Thymus (tissue), 14 donors: ENCODE measurements at places on chromosomes 16 and 17. TPM values are rescaled to one million over a fixed set of nuclear protein-coding genes. Genes with fewer than 3 reads are reported as not detected.
A peak's percentile ranks its signal among the peaks of the same experiment; 100 is the strongest.

The SLC12A3 gene
- total RNA-seq = 0.52 TPM

DNA sequence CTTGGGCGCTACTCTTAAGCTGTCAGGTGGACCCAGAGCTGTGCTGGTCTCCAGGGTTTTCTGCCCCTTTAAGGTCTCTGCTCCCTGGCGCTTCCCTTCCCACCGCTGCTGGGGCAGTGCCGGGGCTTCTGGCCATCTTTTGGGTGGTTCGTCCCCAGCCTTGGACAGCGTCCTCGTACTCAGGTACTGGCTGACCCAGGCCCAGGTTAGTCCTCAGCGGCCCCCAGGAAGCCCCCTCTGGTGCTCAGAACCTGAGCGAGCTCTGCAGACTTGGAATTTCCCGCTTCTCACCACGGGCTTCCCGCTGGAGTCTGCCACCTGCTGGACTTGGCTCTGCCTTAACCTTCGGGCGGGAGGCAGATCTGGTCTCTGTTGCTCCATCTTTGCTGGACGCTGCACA, 94.1 kb upstream of the ZNF750 start:
- no peak for DNase-seq

DNA sequence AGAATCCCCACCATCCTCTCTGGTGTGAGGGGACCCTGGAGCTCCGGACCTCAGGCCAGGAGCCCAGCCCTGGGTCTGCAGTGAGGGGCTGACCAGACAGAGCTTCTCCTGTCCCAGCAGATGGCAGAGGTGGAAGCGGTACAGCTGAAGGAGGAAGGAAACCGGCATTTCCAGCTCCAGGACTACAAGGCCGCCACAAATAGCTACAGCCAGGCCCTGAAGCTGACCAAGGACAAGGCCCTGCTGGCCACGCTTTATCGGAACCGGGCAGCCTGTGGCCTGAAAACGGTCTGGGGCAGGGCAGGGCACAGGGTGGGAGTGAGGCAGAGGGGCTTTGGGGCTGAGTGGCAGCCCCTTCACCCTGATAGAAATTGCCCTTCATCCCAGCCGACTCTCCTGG, 527 bp downstream of the UNC45B start:
- DNase-seq = no peak

DNA sequence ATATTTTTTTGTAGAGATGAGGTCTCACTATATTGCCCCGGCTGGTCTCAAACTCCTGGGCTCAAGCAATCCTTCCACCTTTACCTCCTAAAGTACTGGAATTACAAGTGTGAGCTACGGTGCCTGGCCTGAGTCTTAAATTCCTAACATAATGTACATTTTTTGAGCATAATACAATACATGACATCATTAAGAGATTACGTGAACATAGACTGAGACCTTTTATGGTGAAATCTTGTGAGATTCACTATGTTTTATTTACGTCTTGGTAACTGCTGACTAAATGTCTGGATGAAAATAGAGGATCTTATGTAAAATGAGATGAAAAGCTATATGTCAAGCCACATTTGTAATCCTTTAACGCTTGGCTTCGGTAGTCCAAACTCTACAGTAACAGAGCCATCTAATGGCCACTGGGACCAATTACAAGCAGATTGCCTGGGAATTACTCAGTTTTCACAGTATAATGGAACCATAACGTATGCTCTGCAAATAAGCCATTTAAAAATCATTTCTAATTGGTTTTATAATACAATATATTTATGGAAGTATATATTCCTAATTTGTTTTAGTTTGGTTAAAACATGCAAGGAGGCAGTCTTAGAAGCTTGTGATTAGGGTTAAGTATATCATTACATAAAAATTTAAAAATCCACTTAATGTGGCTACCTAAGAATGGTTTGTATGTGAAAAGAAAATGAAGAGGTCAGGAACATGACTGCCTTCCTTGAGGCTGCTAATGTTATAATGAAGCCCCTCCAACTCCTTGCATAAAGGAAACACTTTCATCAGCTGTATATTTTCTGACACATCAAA, 8.1 kb upstream of the EFCAB13 start:
- peak; percentile 39 for DNase-seq

DNA sequence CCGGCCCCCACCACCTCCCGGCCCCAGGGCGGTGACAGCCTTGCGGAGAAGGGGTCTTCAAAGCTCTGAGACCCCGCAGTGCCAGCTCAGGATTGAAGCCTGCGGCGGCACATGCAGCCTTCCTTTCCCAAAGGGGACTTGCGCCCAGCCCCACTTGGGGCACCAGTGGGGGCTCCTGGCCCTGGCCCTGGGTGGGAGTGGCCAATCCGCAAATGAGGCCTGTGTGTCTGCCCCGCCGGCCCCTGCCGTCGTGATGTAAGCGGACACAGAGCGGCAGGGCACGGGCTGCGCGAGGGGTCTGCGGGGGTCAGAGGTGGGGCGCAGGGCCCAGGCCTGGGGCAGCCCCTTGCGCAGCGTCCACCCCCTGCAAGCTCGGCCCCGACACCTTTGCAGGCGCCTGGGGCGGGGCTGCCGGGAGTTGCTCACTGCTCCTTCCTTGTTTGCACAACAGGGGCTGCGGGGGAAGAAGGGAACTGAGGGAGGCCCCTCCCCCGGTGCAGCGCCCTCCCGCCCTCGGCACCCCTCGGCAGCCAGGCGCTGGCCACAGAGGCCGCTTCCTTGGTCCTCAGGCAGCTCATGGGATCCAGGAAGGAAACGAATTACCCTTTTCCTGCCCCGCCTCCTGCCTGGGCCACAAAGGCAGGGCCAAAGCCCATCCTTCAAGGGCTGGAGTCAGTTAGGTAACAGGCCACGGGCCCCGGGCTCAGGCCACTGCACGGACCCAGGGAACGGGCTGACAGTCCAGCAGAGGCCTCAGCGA, 2.9 kb downstream of the SLC16A3 start:
- no peak for DNase-seq

- no peak for DNase-seq
Measured at GRCh38 chr17:1494736-1495253, 2.3 kb upstream of the MYO1C start.

The CIBAR2 gene
- 0.09 TPM for total RNA-seq

The SOX8 gene
- 1.3 TPM for total RNA-seq

DNA sequence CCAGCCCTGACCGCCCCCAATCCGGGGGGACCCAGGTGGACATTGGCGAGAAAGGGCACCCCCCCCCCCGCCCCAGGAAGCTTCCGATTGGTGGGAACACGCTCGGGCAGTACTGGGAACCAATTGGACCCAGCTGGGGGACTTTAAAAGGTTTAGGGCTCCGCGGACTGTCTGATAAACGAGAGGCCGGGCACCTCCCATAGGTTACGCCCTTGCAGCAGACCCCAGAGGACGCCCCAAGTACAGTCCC, 245 bp downstream of the TMEM256 start:
- no peak for DNase-seq

GRCh38 chr17:79160980-79161636, 86.5 kb downstream of the ENGASE start:
- DNase-seq = peak; percentile 36

DNA sequence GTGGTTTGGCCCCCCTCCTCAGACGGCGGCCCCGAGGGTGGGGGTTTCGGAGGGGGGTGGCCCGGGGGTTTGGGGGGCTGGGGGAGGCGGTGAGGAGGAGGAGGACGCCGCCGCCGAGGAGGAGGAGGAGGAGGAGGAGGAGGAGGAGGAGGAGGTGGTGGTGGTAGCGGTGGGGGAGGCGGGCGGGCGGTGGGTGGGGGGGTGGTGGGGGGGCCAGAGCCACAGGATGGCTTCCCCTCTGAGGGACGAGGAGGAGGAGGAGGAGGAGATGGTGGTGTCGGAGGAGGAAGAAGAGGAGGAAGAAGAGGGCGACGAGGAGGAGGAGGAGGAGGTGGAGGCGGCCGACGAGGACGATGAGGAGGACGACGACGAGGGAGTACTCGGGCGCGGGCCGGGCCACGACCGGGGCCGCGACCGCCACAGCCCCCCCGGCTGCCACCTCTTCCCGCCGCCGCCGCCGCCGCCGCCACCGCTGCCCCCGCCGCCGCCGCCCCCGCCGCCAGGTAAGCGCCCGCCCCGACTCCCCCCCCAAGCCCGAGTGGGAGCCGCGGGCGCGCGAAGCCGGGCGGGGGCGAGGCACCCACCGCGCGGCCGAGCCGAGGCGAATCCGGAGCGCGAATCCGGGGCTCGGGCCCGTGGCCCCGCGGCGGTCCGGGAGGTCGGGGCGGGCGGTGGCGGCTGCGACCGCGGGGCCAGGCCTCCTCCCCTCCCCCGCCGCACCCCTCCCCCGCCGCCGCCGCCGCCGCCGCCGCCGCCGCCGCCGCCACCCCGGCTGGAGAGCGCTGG, 3.8 kb upstream of the CHD3 start:
- no peak for DNase-seq

The ALDH3A1 gene
- total RNA-seq = 0.76 TPM

DNA sequence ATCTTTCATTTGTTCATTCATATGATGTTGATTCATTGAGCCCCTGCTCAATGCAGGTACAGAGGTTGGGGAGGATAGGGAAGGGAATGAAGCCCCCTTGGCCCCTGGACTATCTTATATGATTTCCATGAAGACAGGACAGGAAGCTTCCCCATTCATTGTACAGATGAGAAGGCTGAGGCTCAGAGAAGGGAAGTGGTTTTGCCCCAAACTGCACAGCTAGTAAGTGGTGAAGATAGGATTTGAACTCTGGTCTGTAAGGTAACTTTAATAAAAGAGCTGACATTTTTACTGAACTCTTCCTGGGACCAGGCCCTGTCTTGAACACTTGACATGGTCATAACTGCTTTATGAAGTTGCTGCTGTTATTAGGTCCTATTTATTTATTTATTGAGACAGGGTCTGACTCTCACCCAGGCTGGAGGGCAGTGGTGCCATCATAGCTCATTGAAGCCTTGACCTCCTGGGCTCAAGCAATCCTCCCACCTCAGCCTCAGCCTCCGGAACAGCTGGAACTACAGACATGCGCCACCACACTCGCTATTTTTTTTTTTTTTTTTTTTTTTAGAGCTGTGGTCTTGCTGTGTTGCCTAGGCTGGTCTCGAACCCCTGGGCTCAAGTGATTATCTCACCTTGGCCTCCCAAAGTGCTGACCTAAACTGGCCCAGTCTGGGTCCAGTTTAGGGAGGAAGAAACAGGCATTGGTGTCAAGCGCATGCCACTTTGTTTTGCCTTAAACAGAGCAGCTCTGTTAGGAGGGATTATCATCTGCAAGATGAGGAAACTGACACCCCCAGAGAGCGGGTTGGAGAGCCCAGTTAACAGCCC, 5.0 kb downstream of the CTF1 start:
- DNase-seq = no peak

The SPATA22 gene
- 0.33 TPM for total RNA-seq

DNA sequence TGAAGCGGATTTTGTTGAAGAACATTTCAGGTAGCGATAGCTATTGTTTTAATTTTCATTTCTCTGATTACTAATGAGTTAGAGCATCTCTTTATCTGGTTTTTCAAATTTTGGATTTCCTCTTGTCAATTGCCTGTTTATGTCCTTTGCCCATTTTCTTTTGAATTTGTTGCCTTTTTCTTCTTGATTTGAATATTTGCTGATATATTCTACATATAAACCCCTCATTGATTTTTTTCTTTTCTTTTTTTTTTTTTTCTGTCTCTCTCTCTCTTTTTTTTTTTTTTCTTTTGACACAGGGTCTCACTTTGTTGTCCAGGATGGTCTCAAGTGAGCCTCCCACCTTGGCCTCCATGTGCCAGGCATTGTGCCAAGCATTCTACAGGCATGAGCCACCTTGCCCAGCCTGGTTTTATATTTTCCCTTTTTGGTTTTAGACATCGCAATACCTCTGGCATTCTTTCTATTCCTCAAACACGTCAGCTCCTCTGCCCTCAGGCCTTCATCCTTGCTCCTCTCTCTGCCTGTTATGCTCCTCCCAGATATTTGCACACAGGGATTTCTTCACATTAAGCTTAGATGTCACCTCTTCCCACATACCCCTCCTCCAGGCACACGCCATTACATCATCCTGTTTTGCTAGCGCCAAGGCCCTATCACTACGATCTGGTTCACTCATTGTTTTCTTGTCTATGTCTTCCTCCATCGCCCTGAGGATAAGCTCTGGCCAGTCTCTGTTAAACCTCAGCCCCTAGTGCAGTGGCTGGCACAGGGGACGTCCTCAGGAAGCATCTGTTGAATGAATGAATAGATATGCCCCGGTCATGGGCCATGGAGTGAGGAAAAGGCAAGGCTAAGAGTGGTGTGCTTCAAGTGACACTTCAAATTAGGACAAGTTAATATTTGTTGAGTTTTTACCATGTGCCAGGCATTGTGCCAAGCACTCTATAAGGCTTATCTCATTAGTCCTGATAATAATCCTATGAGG, 8.6 kb downstream of the SARM1 start:
- no peak for DNase-seq

The KDM8 gene
- 6.2 TPM for total RNA-seq

The TBC1D3G gene
- total RNA-seq = not detected

DNA sequence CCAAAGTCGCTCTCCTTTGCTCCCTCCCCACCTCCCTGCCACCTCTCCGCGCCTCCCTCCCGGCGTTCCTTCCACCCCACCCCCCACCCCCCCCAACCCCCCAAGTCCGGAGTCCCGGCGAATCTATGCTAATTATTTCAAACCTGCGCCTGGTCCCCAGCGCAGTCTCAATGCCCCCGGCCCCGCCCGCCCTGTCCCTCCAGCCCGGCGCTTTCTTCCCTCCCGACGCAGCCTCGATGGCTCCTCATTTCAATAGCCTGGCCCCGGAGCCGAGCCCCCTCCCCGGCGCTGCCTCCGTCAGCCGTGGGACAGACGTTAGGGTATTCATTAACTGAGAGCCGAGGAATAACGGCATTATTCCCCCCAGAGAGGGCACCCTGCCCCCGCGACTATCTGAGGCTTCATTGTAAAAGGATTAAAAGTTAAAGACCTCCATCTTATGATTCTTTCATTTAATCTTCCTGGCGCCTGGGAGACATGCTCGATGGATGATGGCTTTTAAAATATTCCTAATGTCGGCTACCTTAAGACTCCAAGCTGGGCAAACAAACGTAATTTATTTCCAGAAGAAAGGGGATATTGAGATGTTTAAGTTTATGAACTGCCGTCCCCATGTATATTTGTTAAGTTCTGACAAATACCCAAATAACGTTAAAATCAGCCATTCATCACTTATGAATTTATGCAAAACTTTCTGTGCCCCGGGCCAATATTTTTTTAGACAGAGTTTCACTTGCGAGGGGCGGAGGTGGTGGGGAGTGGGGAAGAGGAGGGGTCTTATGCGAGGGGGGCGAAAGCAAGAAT, 3.4 kb downstream of the NOG start:
- no peak for DNase-seq

The KRTAP4-3 gene
- not detected for total RNA-seq

The RUNDC3A gene
- total RNA-seq = 0.99 TPM

The SSTR5 gene
- not detected for total RNA-seq

DNA sequence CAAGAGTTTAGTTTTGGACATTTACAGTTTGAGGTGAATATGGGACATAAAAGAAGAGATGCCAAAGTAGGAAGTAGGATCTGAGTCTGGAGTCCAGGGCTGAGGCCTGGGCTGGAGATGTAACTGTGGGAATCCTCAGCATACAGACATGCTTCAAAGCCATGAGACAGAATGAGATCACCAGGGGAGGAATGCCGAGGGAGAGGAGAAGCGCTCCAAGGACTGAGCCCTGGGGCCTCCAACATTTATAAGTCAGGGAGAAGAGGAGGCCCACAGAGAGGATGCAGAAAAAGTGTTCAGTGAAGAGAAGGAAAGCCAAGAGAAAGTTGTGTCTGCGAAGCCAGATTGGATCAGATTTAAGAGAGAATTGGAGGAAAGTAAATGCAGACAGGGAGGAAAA, 277.5 kb upstream of the MYOCD start:
- no peak for DNase-seq

- no peak for DNase-seq
Measured at GRCh38 chr16:86663685-86664521, 85.6 kb downstream of the FOXL1 start.

- no peak for DNase-seq
Measured at GRCh38 chr17:10111907-10112452, 86.4 kb downstream of the GAS7 start.
